ENCODE measurements at places on chromosomes 5 and 9.

DNA sequence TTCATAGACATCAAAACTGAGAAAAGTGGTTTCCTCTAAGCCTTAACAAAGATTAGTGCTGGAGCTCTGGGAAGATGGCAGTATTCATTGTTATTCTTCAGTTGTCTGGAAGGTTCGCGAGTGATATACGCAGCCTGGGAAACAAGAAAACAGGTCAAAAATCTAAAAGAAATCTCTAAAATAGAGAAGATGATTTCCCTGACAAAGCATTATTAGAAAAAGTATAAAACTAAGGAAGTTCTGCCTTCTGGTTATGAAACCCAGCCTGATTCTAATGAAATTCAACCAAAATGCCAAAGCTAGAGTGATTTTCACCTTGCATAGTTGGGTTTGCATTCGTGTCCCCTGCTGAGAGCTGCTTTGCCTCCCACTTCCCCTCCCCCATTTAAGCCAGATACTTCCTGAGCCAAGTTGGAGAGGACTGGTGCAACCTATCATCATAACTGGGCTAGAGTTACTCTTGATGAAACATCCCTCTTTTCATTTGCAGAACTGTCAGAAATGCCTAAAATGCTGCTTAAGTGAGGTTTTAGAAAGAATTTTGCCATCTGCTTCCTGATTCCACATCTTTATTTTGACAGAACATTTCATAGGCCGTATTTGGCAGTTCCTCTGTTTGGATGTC is 48.4 kb downstream of the NDFIP1 start:
- no peak for DNase-seq

GRCh38 chr9:8534828-8535227 is 735.2 kb upstream of the DMAC1 start:
- DNase-seq = no peak

- DNase-seq = no peak
Observed at GRCh38 chr9:96565671-96566497, 53.8 kb downstream of the CDC14B start.

GRCh38 chr5:159601216-159601615 is 270.9 kb upstream of the IL12B start:
- DNase-seq = no peak

GRCh38 chr9:9124616-9125015 is 1325.0 kb upstream of the DMAC1 start:
- no peak for DNase-seq

DNA sequence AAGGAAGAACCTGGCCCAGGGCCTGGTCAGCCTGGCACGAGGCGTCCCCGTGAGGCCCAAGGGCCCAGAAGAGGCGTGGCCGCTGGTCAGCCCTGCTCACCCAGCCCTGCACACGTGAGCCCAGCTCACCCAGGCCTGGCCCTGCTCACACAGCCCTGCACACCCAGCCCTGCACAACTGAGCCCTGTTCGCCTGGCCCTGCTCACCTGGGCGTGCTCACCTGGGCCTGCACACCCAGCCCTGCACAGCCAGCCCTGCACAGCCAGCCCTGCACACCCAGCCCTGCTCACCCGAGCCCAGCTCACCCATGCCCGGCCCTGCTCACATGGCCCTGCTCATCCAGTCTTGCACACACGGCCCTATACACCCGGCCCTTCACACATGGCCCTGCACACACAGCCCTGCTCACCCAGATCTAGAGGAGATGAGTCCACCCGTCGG is 2.1 kb downstream of the ZDHHC11 start:
- DNase-seq = no peak

GRCh38 chr9:4333231-4333740 is 33.4 kb upstream of the GLIS3 start:
- DNase-seq = no peak

GRCh38 chr9:129250786-129251185 is 72.7 kb upstream of the IER5L start:
- DNase-seq = no peak

DNA sequence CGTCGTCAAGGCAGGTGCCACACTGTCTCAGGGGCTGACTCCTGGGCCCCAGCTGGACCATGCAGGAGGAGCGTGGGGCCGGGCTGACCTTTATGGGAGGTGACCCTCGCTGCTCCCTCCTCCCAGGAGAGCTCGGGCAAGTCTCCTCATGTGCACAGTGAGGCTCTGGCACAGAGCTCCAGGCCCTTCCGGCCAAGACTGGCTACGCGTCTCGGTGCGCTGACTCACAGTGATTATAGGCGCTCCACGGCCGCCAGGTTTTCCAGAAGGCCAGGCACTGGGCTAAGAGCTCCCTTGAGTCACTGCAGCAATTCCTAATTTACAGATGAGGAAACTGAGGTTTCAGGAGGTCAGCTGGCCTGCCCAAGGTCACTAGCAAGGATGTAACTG is 47.4 kb downstream of the VAV2 start:
- no peak for DNase-seq

GRCh38 chr9:121360601-121361374 is 9.3 kb downstream of the STOM start:
- DNase-seq = peak; percentile 29
